ENCODE measurements at places on chromosomes 11 and 22.

- peak; percentile 60 for DNase-seq
These were observed 740 bp downstream of the EML3 start for GRCh38 chr11:62611705-62612365.

GRCh38 chr11:5507933-5508305 lies 1.8 kb downstream of the UBQLN3 start:
- no peak for DNase-seq

DNA sequence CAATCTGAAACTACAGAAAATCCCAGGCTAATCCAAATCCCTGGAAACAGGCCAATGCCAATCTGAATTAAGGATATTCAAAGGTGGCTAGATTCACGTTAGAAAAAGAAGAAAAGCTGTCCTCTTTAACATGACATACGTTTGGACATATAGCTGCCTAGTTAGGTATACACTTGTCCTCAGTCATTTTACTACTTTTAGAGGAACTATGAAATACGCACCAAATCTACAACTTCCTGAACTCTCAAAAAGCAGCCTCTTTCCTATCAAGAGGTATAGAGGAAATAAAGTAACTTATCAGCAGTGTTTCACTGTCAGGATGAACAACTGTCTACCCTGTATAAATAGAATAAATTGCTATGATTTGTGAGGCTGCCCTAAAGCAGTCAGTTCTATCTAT lies 24.0 kb downstream of the KMT5B start:
- no peak for DNase-seq

DNA sequence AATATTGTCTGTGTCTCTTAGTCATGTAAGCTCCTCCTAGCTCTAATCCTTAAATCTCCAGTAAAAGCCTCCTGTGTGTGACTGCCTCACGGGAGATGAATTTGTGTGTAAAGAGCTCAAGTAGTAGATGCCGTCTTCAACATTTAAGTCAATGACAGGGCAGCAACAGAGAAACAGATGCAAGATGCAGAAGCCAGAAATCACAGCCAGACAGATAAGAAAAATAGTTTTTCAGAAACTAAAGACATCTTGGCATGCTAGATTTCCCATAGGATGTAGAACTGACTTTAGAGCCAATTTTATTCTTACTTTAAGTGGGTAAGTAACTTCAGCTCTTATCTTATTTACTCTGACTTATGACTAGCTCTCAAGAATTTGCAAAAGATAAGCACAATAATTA lies 652.8 kb downstream of the KCNA4 start:
- DNase-seq: no peak

- peak; percentile 13 for DNase-seq
These were observed 173.9 kb downstream of the SHANK2 start for GRCh38 chr11:71078482-71078881.

GRCh38 chr11:35811783-35812182 lies 132.1 kb upstream of the LDLRAD3 start:
- no peak for DNase-seq

GRCh38 chr11:68322052-68322430 lies 9.7 kb downstream of the LRP5 start:
- DNase-seq: no peak

GRCh38 chr11:93329936-93330445 lies 551 bp upstream of the DEUP1 start:
- peak; percentile 16 for DNase-seq

DNA sequence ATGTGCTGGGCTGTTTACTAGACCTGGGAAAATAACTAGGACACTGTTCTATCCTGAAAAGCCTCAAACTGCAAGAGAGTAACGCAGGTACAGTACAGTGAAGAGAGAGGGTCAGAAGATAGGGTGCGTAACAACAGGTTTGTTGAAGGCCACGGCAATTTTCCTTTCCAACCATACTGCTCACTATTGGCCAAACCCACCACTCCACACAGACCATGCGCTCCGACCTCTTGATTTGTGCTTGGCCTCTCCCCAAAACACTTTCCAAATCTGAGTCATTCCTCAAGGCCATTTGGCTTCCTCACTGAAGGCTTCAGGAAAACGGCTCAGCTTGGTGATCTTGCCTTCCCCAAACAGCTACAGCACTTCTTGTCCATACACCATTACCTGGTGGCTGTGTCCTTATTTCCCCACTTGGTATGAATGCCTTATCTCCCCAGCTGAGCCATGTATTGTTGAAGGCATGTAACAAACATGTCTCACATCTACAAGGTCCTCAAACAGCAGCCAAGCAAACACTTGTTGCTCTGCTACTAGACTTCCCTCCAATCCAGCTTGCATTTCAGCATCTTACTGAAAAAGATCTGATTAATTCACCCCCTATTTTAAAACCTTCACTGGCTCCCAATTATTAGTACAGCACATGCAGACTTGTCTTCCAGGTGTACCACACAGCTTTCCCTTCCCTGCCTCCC lies 40.9 kb downstream of the TCF20 start:
- no peak for DNase-seq

DNA sequence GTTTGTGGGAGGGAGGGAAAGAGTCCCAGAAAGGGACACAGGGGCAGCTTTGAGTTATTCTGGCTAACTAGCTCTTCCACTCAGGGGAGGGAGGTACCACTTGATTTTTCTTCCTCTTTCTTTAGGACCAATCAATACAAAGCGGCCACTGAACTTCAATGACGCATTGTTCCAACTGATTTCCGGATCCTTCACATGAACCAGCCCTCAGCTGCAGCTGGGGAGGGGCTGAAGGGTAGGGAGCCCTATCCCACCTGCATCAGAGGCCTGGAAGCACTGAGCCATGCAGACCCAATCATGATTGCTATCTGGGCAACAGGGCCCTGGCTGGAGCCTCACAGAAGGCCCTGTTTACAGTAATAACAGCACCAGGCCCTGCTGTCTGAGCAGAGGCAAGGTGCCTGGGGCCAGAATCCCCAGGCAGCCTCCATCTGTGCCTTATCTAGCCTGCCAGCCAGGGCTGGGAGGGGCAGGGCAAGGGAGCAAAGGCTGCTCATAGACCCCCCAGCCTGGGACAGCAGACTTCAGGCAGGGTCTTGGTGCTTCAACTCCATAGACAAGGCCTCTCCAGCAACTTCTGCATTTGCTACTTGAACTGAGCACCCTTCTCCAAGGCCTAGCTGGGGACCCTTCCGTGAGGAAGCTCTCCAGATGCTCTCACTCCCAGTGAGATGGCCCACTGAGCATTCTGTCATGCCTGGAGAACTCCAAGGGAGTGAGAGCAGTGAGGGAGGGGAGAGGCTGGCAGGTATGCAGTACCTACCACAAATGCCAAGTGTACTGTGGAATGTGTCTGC lies 22.5 kb downstream of the CLPB start:
- peak; percentile 44 for DNase-seq

- no peak for DNase-seq
These were observed 63.6 kb downstream of the MAPK1 start for GRCh38 chr22:21803811-21804249.

- no peak for DNase-seq
These were observed 17.2 kb upstream of the OR5B21 start for GRCh38 chr11:58525037-58525614.

DNA sequence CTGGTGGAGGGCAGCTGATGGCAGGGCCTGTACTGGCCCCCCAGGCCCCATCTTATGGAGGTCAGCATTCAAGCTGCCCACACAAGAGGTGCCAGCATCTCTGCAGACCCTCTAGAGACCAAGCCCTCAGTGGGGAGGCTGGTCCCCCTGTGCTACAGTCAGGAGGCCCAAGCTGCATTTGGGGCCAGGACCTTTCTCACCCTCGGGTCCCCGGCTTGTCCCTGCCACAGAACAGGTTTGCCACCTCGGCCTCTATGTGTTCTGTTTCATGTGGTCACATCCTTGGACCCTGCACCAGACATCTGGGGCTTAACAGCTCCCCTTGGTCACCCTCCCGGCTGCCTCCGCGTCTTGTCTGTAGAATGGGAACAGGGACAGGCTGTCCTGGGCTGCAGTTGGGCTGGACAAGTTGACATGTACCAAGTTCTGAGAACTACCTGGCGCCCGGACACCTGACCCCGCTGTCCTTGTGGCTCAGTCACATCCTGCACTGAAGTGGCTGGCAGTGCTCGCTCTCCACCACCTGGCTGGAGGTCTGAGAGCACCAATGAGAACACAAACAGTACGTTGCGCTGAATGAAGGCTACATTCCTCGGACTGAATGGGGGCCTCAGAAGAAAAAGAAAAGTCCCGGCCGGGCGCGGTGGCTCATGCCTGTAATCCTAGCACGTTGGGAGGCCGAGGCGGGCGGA lies 2.7 kb upstream of the PLXNB2 start:
- DNase-seq: no peak

DNA sequence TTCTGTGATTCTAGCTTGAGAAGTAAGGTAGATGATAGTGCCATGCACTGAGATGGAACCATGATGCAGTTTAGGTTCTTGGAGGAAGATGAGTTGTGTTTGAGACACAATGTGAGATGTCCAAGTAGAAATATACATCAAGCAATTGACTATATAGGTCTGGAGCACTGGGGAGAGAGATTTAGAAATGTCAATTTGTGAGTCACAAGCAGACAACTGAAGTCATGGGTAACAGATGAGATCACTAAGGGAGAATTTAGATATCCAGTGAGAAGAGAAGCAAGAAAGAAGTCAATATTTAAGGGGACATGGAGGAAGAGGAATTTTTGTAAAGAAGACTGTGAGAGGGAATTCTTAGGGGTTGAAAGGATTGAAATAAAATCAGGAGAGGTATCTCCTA lies 65.1 kb upstream of the RRAS2 start:
- no peak for DNase-seq

GRCh38 chr11:110972640-110973039 lies 260.4 kb upstream of the ARHGAP20 start:
- DNase-seq: no peak

DNA sequence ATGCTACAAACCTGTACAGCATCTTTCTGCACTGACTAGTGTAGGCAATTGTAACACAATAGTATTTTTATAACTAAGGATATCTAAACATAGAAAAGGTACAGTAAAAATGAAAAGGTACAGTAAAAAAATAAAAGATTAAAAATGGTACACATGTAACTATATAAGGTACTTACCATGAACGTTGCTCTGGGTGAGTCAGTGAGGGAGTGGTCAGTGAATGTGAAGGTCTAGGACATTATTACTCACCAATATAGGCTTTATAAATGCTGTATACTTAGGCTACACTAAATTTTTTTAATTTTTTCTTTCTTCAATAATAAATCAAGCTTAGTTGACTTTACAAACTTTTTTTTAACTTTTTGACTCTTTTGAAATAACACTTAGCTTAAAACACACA lies 59.9 kb downstream of the EIF3M start:
- DNase-seq: no peak

DNA sequence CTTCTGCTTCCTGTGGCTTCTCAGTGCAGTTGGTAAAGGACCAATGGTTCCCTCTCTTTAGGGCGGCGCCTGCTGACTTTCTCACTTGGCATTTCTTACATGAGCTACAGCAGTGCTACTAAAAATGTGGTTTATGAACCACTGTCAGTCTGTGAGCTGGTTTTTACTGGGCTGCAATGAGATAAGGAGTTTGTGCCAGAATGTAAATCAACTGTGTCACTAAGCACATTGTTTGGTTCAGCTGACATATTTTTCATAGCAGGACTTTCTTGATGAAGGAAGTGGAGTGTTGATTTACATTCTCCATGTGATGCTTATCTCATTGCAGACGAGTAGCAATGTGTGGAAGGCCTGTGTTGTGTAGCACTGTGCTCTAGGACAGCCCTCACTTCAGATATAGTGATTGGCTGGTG lies 463.3 kb downstream of the SOX6 start:
- peak; percentile 35 for DNase-seq

GRCh38 chr11:63805844-63806415 lies 7.3 kb upstream of the SPINDOC start:
- DNase-seq: no peak

GRCh38 chr11:130980071-130980862 lies 64.0 kb upstream of the SNX19 start:
- no peak for DNase-seq

- DNase-seq: no peak
These were observed 39.4 kb downstream of the TMEM45B start for GRCh38 chr11:129855086-129855485.

DNA sequence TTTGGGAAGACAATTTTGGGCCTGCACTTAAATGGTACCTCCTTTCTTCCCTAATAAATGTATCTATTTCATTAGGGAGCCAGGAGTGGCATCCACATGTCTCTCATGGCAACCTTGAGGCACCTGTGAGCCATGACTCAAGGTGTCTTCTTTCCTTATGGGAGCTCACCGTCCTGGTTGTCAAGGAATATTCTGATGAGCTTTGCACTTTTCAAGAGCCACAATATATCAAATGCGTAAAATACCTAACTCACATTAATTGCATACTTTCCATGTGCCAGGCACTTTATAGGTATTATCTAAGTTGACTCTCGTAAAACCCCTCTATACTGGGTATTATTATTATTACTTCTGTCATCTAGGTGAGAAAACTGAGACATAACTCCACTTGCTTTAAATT lies 32.5 kb downstream of the MUC15 start:
- DNase-seq: no peak

- DNase-seq: peak; percentile 22
These were observed 26.8 kb downstream of the CLDN25 start for GRCh38 chr11:113806406-113806805.
